ENCODE measurements at places on chromosomes 6 and 20.

DNA sequence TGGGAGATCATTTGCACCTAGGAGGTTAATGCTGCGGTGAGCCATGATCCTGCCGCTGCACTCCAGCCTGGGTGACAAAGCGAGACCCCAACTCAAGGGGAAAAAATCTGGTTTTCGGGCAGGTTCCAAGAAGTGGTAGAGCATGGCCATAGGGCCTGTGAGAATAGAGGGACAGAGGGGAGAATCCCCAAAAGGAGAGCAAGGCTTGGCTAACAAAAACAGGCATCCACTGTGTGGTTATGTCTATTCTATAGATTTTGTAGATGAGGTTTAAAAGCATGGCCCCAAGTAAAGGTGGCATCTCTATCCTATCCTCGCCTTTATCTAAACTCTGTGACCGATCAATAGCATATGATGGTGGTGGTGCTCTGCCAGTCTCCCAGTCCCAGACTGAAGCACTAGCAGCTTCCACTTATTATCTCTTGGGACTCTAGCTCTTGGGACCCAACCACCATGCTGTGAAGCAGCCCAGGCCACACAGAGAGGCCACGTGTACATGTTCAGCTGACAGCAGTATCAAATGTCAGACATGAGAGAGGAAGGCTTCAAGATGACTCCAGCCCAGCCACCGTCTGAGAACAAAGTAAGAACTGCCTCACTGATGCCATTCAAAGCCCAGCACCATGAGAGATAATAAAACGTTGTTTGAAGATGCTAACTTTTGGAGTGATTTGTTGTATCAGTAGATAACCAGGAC, 27.7 kb downstream of the EIF2S2 start:
- DNase-seq: no peak

DNA sequence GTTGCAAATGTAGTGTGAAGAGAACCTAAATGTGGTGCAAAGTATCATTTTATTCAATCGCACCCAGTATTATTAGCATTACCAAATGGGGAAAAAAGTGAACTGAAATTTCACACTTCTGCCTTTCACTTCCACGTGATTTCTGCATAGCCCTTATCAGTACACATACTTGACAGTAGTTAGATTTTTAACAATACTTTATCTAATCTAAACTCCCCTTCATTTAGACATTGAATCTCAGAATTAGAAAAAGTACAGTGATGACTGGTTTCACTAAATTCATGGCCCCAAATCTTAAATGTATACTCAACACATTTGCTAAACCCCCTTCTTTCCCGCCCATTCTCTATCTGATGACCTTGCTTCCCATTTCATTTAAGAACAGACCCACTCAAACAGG, 14.3 kb downstream of the STX7 start:
- DNase-seq: no peak

DNA sequence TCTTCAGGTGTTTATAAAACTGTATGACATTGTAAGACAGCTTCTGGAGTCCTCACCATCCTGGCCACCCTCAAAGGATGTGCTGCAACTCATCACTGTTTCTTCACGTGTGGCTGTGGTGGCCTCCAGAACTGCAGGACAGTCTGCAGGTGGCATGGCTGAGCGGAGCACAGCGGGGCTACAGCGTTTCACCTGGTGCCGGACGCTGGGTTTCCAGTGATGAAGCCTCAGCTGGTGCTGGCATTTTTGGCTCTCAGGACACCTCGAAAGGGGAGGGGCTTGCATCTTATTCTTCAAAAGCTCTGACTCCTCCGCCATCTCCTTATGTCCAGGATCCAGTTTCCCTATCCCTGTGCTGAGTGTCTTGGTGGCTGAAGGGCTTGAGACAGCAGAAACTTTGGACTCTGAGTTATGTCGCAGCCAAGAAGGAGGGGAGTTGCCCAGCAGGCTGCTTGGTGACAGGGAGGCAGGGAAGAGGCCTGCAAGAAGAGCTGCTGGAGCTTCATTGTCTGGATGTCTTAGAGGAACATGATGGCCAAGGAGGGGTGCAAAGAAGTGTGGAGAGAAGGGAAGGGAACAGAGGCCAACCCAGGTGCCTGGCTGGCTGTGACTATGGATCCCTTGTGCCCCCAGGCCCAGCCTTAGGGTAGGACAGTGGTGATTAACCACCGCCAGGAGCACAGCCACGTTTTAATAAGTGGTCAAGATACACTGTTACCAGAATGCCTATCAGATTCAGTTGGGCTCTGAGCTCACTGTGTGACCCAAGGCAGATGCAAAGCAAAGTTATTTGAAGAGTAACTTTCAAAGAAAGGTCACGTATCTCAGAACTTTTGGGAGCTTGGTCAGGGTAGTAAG, 58.7 kb downstream of the GTF2H5 start:
- no peak for DNase-seq

DNA sequence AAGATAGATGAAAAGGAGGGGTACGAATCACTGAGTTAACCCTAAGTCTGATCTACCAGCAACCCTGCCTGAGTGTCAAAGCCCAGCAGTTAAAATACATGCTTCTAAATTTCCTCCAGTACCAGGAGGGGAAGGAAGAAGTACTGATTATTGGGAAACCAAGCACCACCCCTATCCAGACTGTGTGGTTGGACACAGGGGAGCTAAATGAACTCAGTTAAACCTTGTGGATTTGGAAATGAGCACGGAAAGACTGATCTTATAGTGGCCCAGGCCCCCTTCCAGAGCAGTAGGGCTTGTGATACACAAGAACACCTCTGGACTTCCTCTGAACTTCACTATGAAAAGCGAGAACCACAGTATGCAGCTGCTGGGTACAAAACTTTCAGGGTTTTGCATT, 585.6 kb downstream of the MAFB start:
- DNase-seq: no peak
